ENCODE measurements at places on chromosomes 5 and 9. TPM values are rescaled to one million over a fixed set of nuclear protein-coding genes. Genes with fewer than 3 reads are reported as not detected.

IFNK gene
- total RNA-seq, result not detected

MARCHF3 gene
- total RNA-seq, result 5.9 TPM

IPPK gene
- 14.8 TPM for total RNA-seq

TAF11L5 gene
- total RNA-seq, result not detected

MIER3 gene
- 35.9 TPM for total RNA-seq

RIGI gene
- total RNA-seq, result 6.1 TPM

CCL27 gene
- not detected for total RNA-seq

NOXA1 gene
- 0.49 TPM for total RNA-seq

GRCh38 chr9:87148331-87149104, 201.2 kb upstream of the GAS1 start:
- no peak for DNase-seq

- peak; percentile 37 for DNase-seq
These were observed 2.5 kb downstream of the KDM3B start for GRCh38 chr5:138354926-138355378.

DNA sequence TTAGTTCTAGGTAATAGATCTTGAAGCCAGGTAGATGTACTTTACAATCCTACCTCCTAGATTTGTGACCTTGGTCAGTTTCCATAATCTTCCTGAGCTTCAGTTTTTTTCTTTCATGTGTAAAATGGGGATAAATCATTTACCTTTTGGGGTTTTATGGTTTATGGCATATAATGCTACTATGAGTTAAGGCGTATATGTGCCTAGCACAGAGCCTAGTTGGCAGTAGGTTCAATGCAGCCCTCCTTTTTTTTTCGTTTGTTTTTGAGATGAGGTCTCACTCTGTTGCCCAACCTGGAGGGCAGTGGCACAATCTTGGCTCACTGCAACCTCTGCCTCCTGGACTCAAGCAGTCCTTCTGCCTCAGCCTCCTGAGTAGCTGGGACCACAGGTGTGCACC, 28.8 kb downstream of the EGFLAM start:
- no peak for DNase-seq

- DNase-seq, result no peak
These were observed 20.1 kb upstream of the CFAP157 start for GRCh38 chr9:127686461-127687393.

- no peak for DNase-seq
These were observed 99.2 kb downstream of the CRB2 start for GRCh38 chr9:123455187-123455586.

DNA sequence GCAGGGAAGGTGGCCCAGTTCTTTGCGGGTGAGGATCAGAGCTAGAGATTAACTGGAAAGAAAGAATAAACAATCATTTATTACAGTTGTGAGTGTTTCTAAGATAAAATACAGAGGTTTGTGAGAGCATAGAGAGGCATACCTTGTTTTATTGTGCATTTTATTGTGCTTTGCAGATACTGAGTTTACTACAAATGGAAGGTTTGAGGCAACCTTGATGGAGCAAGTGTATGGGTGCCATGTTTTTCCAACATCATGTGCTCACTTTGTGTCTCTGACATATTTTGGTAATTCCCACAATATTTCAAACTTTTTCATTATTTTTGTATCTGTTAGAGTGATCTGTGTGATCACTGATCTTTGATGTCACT, 715 bp upstream of the C5orf34 start:
- no peak for DNase-seq

DNA sequence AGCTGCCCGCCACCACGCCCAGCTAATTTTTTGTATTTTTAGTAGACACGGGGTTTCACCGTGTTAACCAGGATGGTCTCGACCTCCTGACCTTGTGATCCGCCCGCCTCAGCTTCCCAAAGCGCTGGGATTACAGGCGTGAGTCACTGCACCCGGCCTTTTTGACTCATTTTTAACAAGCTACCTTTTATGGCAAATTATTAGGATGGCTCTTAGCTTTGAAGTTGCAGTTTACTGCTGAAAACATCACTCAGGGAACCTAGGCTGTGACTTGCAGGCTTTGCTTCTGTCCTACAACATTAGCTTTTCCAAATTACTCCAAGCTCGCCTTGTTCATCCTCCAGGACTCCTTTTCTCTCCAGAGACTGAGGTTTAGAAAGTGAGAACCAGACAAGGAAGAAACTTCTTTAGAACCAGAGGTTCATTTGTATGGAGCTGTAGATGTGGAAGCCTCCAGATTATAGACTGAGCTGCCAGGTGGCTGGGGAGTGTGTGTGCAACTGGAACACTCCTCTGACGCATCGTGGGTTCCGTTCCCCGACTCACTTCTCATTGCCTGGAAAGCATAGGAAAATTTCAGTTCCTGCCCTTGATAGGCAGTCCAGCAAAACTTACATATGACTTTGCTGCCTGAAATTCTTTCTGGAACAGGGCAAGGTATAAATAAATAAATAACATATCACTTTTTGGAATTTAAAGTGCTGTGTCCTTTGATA, 23.8 kb upstream of the SPTAN1 start:
- no peak for DNase-seq

GRCh38 chr5:178272591-178272990, 40.0 kb upstream of the PHYKPL start:
- DNase-seq, result no peak

DNA sequence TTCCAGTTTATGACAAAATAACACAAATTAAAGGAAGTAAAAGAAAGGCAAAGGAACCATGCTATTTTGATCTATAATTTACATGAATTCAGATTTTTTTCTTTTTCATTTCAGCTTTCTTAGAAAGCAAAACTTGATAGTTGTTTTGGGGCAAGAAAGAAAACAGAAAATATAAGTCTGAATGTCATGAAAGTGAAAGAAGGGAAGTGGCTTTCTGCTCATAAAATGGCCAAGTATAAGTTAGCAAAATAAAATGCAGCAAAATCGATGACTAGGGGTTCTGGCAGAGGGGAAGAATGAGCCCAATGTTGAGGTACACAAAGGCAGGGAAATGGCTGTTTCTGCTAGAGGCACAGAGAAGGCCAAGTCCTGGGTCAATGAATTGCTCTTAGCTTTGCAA, 3.0 kb upstream of the IFNW1 start:
- no peak for DNase-seq

- DNase-seq, result no peak
These were observed 5.8 kb downstream of the UHRF2 start for GRCh38 chr9:6418764-6419163.

DNA sequence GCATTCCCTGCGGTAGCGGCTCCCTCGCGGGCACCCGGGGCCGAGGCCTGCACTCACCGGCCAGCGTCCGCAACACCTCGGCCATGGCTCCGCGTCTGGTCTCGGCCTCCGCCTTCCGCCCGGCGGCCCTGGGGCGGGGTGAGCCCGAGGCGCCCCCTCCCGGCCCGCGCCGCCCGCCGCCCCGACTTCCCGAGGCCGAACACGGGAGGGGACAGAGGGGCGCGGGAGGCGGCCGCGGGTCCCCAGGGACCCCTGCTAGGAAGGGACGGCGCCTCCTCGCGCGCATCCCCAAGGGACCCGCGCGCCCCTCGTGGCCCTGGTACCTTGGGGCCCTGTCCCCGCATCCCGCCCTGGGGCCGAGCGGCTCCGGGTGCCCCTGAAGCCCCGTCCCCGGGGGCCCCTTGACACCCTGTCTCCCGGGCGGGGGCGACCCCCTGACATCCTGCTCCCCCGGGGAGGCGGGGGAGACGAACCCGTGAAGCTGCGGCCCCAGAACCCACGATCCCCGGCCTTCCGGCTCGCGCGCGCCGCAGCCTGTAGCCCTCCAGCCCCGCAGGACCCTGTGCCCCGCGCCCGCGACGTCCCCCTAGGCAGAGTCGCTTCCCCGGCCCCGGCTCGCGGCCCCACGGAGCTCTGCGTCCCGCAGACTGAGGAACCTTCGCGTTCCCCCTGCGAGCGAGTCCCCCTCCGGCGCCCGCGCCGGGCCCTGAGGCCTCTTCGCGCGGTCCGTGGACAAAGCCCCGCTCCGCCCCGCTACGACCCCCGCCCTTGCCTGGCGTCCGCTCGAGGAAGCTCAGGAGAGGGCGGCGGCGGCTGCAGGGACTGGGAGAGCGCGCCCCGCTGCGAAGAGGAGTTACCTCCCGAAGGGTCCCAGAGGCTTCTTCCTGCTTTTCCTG, at the start of gene ABO:
Gene ABO (minus strand): TSS at position 97 of the 896 bp plus-strand sequence.
- DNase-seq, result no peak

GRCh38 chr5:81422671-81423070, 28.7 kb upstream of the ACOT12 start:
- no peak for DNase-seq

DNA sequence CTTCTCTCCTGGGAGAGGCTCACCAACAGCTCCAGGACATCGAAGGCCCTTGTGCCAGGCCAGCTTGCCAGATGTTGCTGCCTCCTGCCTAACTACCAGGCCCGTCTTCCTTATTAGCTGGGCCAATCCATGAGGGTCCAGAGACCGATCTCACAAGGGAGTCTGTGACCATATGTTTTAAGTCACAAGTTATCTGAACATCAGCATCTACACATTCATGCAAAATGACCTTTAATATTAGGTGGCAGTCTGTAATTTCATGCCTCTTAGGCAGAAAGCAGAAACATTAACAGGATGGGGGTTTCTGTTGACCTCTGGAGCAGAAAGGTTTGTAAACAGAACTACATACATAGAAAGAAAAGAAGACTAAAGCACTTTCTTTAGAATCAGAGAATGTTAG, 75.1 kb upstream of the SLC25A51 start:
- no peak for DNase-seq

- DNase-seq, result no peak
These were observed 20.6 kb upstream of the TNFAIP8 start for GRCh38 chr5:119335261-119335677.

DNA sequence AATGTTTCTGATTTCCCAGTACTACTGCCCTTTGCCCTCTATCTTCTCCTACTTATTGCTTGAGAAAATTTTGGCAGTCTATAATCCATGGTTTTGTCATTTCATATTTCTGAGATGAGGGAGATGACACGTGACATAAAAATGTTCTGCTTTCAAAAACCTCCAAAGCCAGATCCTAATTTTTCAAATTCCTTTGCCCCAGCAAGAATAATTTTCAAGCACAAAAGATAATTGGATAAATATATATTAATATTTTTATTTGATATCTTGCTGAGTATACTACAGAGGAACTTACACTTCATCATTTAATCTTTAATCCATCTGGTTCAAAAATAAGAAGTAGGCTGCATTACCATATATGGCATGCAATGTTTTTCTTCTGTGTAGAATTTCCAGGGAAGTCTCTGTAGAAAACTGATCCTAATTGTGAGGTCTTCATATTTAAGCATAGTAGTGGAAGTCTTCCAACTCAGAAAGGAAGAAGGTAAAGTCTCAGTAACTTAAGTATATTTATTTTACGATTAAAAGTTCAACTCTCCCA, 1738.8 kb downstream of the EFNA5 start:
- no peak for DNase-seq

- DNase-seq, result no peak
These were observed 597.0 kb downstream of the PSAT1 start for GRCh38 chr9:78893774-78894401.

- DNase-seq, result no peak
These were observed 92.5 kb downstream of the SIL1 start for GRCh38 chr5:139105621-139106071.

- no peak for DNase-seq
These were observed 135.5 kb downstream of the SEC61B start for GRCh38 chr9:99357575-99357974.
